ENCODE measurements at places on chromosomes 4 and X.

- DNase-seq: no peak
These were observed 7.4 kb upstream of the TBC1D25 start for GRCh38 chrX:48532161-48532560.

- DNase-seq: no peak
These were observed 144.3 kb upstream of the PAQR3 start for GRCh38 chr4:79083406-79084010.

DNA sequence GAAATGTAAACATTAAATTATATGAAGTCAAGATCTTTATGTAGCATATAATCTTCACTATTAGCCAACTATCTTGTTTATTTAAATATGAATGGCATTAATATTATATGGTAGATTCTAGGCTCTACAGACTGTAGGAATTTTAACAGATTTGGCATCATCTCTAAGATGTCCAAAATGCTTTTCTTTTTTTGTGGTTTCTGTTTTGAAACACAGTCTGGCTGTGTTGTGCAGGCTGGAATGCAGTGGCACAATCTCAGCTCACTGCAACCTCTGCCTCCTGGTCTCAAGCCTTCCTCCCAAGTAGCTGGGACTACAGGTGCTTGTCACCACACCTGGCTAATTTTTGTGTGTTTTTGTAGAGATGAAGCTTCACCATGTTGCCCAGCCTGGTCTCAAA, 76.2 kb downstream of the ELOVL6 start:
- no peak for DNase-seq

DNA sequence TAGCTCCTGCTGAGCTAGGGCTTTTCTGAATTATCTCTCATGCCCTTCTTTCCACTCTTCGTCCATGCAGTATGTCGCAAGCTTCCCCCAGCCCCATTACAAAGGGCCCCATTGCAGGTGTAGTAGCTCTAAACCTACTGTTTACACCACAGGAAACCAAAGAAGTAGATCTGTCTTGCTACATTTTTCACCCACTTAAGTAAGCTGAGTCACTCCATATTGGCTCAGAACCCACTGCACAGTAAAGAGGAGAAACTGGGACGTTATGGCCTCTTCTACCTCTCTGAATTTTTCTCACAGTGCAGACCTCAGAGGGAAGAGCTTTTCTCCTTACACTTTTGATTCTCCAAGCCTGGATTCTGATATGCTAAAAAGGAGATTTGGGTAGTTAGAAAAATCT, 200.2 kb downstream of the SMARCA1 start:
- DNase-seq: no peak

DNA sequence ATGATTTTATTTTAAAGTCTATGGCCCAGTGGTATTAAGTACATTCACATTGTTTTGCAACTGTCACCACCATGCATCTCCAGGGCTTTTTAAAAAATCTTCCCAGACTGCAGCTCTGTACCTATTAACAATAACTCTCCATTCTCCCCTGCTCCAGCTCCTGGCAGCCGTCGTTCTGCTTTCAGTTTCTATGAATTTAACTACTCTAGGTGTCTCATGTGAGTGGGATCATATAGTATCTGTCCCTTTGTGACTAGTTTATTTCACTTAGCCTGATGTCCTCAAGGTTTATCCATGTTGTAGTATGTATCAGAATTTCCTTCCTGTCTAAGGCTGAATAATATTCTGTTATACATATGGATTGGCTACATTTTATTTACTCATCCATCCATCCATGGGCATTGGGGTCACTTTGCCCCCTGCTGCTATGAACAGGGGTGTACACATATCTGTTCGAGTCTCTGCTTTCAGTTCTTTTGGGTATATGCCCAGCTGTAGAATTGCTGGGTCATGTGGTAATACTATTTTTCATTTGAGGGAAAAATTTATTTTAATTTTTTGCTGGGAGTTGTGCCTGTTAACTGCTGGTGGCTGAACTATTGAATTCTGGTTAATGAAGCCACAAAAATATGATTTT, 131.3 kb downstream of the ARHGAP10 start:
- DNase-seq: no peak

DNA sequence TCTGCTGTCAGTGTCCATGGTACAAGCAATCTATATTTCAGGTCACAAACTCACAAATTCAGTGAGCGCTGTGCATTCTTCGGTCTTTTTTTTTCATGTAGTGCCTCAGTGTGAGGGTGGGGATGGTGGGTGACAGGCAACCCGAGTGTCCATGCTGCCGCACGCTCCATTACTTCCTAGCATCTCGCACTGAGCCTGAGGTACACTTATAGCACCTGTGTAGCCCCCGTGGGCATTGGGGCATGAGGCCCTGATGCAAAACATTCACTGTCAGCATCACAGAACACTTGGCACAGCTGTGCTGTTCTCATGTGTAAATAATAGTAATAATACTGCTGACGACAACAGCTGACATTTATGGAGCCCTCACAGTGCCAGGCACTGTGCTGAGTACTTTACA, 31.6 kb downstream of the EVC2 start:
- no peak for DNase-seq

GRCh38 chrX:12947545-12948235, 27.2 kb upstream of the TMSB4X start:
- DNase-seq: no peak

DNA sequence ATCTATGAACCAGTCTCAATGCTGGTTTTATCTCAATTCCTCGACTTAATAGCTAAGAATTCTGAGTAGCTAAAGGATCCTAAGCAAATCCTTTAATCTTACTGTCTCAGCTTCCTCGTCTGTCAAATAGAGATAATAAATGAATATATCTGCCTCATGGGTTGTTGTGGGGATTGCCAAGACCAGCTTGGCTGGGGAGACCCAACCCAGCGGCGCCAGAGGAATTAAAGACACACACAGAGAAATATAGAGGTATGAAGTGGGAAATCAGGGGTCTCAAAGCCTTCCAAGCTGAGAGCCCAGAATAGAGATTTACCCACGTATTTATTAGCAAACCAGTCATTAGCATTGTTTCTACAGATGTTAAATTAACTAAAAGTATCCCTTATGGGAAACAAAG, 41.9 kb downstream of the SLC34A2 start:
- DNase-seq: no peak

DNA sequence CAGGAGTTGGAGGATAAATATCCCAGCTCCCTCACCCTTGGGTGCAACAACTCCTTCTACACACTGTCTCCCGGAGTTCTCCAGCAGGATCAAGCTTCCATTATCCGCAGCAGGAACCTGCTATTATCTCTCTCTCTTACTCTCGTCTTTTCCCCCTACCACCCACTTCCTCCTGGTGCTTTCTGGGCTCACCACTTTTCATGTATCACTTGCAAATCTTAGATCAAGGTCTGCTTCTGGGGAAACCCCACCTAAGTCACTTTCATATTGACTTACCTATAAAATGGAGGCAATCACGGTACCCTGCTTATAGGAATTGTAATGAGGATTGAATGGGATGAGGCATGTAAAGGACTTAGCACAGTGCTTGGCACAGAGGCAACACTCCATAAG, 589.5 kb downstream of the BCOR start:
- DNase-seq: no peak

DNA sequence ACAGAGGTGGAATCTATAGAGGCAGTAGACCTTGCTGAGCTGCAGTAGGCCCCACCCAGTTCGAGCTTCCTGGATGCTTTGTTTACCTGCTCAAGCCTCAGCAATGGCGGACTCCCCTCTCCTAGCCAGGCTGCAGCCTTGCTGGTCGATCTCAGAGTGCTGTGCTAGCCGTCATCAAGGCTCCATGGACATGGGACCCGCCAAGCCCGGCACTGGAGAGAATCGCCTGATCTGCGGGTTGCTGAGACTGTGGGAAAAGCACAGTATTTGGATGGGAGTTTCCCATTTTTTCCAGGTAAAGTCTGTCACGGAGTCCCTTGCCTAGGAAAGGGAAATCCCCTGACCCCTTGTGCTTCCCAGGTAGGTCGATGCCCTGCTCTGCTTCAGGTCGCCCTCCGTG, 124.8 kb upstream of the KLF8 start:
- no peak for DNase-seq

DNA sequence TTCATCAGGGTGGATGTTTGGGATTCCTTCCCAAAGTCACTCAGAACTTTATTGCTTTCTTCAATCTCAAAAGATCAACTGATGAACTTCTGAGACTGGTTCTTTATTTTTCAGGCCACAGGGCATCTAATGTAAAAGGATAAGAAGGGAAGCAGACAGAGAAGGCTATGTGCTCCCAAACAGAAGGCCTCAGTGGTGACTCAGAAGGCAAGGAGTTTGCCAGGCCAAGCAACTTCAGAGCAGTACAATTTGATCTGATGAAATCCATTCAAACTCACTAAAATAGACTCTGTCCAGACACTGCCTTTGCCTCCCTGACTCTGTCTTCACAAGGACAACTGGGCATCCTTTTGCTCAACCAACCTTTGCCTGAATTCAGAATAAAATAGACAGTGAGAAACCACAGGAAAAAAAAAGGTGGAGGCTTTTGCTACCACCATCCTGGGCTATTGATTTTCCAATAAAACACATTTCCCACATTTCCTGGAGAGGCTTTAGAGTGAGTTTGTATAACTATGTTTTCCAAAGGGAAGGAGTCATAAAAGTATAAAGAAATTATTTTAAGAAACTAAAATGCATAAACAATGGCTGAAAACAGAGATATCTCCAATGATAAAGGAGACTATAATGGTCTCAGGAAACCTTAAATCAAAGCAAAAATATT, 55.2 kb downstream of the ARHGEF6 start:
- no peak for DNase-seq

DNA sequence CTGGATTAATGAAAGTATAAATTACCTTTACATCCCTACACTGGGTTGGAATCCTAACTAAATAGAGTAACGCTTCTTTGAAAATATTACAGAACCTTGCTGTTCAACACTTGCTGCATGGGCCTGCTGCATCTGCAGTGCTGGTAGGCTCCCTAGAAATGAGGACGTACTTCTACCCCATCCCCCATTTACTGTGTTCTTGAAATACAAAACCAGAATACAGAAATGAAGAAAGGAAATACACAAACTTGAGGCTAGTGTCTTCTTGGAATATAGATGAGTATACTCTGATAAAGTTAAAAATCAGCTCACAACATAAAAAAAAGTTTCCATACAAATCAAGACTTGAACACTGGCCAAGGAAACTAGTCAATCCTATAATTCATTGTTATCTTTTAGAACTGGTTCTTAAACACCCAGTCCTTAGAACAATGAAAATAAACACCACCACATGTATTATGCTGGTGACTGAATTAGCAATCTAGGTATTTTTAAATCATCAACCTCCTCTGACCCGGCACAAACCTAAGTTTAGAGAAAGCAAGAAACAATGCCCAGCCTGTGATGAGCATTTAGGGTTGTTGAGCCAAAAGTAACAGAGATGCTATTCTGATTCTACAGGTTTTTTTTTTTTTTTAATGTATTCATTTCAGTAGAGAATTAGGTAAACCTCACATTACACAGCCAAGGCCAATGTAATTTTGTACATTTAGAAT, 49.7 kb downstream of the ATP8A1 start:
- no peak for DNase-seq

DNA sequence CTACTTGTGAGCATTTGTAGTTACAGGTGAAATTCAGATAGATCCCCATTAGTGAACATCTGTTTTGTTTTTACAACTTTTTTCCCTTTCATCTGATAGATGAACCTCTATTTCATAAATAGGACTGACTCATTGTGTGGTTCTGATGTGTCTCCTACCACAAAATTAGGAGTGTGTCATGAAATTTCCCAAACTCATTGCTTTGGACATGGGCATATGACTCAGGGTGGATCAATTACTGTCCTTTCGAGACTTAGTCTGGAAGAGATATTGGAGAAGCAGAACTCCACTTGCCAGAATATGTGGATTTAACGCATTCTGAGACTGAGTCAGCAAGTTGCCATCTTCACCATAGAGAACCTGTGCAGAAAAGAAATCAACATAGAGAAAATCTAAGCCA, 53.5 kb upstream of the PCDH10 start:
- no peak for DNase-seq

- no peak for DNase-seq
These were observed 29.9 kb downstream of the RBMX start for GRCh38 chrX:136850441-136851175.

- DNase-seq: no peak
These were observed 43.0 kb downstream of the C4orf33 start for GRCh38 chr4:129138810-129139496.

- no peak for DNase-seq
These were observed 24.6 kb upstream of the SORCS2 start for GRCh38 chr4:7167706-7168105.

- DNase-seq: no peak
These were observed 427.3 kb upstream of the FAM241A start for GRCh38 chr4:111717921-111718320.

- DNase-seq: no peak
These were observed 1183.2 kb downstream of the RAPGEF2 start for GRCh38 chr4:160286051-160286450.

DNA sequence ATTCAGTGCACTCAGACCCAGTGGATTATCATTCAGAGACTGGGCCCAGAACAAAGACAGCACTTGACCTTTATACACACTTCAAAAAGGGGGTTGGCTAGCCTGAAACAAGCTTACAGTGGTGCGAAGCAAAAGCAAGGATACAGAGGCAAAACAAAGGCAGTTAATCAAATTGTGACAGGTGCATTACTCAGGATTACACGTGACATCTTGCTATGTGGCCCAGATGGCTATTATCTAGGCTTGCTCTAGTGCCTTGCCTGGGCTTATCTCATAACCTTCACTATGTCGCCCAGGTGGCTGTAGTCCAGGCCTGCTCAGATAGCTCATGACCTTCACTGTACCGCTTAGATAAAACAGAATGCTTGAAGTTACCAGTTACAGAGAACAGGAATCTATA, 1092.1 kb upstream of the PRKX start:
- no peak for DNase-seq

GRCh38 chr4:57083090-57083489, 27.1 kb downstream of the IGFBP7 start:
- DNase-seq: no peak

- DNase-seq: no peak
These were observed 1499.3 kb downstream of the PCDH7 start for GRCh38 chr4:32219306-32220075.

DNA sequence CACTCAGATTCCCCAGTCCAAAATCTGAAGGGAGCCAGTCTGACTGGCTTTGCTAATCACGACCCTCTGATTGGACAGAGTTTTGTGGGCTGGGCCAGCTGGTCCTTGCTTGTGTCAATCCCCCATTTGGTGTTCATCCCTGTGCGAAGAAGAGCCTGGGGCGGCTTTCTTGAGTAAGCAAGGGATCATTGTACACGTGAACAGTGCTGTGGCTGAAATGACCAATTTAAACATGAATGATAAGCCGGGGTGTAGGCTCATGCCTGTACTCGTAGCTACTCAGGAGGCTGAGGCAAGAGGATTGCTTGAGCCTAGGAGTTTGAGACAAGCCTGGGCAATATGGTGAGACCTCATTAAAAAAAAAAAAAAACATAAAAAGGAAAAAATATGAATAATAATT, 379.1 kb downstream of the RAPGEF2 start:
- no peak for DNase-seq

GRCh38 chr4:7387925-7388324, 46.8 kb downstream of the PSAPL1 start:
- DNase-seq: no peak

DNA sequence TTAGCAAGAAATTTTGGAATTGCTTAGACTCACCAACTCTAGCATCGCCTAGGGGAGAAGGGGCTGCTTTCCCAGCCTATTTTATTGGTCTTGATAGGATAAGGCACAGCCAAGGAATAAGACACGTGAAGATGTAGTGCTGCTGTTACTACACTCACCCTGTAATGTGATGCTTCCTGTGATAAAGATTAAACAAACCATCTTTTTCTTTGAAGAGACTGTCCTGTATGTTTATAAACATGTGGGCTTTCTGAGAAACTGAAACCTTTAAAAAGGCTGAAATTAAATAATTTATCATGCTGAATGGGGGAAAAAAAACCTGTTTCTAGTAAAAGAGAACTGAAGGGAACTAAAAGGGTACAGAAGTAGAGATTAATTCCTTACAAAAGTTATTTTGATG, 13.2 kb downstream of the TAPT1 start:
- no peak for DNase-seq

All from stimulated activated CD4-positive, alpha-beta T cell treated with anti-CD3 and anti-CD28 coated beads, Interleukin-1b, Interleukin-23, amount 100 ng/mL, for 48 hours (primary cell).